Activated T-cell treated with anti-CD3 and anti-CD28 coated beads, Interleukin-2, amount 50 U/mL, for 4 hours (primary cell): ENCODE measurements at places on chromosomes 7 and 10. TPM values are rescaled to one million over a fixed set of nuclear protein-coding genes. Genes with fewer than 3 reads are reported as not detected.

- DNase-seq = no peak
These were observed 3.2 kb downstream of the VSTM4 start for GRCh38 chr10:49112098-49112497.

DNA sequence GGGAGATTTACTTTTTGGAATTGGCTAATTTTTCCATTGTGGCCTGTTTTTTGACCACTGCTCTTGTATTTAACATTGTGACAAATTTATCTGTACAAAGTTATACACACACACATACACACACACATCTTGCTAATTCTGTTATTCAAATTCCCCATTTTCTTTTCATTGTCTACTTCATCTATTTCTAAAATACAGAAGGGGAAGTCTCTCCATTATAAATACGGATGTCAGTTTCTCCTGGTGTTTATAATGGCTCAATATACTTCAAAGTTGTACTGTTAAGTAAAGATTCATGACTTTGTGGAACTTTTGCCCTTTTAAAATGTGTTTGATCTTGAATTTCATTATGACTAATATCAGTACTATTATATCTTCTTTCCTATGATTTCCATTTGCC lies 81.0 kb downstream of the CNOT4 start:
- no peak for DNase-seq

DNA sequence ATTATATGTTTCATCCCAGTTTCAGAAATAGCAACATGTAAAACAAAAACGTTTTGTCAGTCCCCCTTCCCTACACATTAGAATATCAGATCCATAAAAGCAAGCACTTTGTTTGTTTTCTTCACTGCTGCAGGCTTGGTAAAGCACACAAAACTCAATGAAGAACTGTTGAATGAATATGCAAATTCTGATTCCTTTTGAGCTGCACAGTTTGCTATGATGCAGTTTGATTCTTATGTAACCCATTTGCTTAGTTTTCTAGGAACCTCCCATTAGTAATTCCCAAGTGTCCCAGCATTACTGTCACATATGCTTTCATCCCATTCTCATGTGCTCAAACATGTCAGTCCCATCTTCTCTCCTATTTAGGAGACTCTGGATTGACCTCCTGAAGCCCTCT lies 26.1 kb upstream of the CHCHD3 start:
- DNase-seq = no peak

DNA sequence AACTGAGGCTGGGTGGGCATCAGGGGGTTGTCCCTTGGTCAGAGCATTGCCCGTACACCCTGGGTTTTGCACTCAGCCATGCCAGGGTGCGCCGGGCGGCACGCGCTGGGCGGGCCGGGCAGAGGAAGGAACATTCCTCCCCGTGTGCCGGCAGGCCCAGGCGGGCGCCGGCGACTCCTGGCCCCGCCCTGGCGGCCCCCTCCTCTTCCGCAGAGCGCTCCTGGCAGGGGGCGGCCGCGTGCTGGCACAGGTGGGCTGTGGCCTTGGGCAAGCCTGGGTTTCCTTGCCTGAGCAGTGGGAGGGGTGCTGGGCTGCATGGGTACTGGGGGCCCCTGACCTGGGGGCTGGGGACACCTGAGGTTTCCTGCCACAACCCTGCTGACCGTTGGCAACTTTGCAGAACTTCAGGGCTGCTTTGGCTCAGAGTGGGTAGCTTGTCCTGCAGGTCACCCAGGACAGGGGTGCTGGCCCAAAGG lies 3.9 kb downstream of the LFNG start:
- DNase-seq = no peak

DNA sequence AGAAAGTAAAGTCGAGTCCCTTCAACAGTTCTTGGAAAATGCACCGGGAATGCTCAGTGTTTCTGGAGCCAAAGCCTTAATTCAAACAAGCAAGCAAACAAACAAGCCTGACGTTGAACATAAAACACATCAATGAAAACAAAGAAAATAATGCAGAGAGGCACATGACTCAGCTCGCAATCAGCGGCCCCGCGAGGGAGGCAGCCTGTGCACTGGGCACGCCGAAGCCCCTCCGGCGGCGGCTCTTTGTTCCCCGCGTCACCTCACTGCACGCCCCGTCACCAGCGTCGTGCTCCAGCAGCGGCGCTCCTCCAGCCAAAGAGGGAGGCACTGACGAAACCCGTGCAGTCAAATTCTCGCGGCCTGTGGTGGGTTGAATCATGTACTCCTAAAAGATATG lies 151.5 kb downstream of the DNAJB6 start:
- no peak for DNase-seq

Gene ZC3HAV1L
- total RNA-seq = 7.3 TPM

Gene SLC16A12
- total RNA-seq = not detected

GRCh38 chr7:106254525-106255116 lies 30.2 kb downstream of the NAMPT start:
- no peak for DNase-seq

GRCh38 chr7:87146740-87147386 lies 5.4 kb upstream of the DMTF1 start:
- DNase-seq = no peak

DNA sequence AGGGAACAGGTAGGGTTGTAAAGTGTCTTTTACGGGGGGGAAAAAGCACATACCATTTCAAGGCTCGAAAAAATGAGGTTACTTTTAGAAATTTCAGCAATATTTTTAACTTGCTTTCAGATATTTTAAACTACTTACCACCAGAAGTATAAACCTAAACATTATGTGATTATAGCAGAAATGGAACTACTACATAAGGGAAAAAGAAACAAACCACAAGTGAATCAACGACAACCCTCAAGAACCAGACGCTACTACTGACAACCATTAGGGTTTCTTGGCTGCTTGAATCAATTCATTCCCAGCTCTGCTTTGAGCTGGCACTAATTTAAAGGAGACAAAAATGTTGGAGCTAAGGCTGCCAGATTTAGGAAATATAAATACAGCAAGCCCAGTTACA lies 80.1 kb downstream of the ZFAND4 start:
- no peak for DNase-seq

GRCh38 chr7:128729494-128729893 lies 9.7 kb upstream of the CALU start:
- DNase-seq = no peak

DNA sequence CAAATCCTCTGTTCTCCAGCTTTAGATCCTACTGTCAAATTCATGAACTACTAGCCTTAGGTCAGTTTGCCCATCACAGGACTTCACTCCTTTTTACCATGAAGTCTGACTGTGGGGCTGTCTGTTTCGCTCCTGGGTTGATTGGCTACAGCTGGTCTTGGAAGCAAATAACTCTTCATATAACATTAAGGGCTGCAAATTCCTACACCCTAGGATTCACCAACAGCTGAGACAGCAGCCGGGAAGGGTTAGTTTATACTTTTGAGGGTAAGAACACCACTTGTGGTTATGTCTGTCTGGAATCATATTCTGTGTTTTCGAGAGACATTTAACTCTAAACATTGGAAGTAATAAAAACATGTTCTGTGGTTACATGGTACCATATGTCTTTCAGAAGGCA lies 55.9 kb upstream of the KIAA1217 start:
- DNase-seq = no peak

Gene SPDYE11
- total RNA-seq = not detected

Gene ELMO1
- total RNA-seq = 118 TPM

Gene MSS51
- 0.76 TPM for total RNA-seq

- DNase-seq = peak; percentile 18
These were observed at the start of gene CRHR2 for GRCh38 chr7:30682212-30683083. Gene CRHR2 (minus strand): TSS chr7:30682456. CDS start chr7:30682280, 176 bp downstream.

Gene NKX2-3
- not detected for total RNA-seq

Gene CPED1
- 0.38 TPM for total RNA-seq
